Activated CD4-positive, alpha-beta T cell treated with anti-CD3 and anti-CD28 coated beads, Interleukin-2, amount 50 U/mL, for 4 hours (primary cell): ENCODE measurements at places on chromosomes 1 and 21.

DNA sequence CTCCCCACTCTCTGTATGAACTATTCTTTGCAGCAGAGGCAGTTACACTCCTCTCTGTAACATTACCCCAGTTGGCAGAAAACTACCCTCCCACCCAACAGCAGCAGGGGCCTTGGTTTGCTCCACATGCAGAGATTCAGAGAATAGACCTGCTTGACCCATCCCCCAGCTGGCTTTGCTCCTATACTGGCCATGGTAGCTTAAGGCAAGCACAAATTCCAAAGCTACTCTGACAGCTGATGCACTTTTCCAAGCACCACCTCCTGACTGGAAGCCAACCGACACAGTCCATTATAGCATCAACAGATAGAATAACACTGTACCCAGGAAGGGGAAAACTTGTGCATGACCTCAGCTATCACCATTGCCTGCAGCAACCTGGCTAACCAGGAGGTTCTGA is 846.5 kb upstream of the NCAM2 start:
- DNase-seq = no peak

- DNase-seq = no peak
Observed at GRCh38 chr1:217133958-217134856, 411.0 kb upstream of the ESRRG start.

GRCh38 chr1:147053269-147053668 is 115.1 kb downstream of the NBPF12 start:
- DNase-seq = no peak

GRCh38 chr1:180971273-180971997 is 51.2 kb downstream of the STX6 start:
- no peak for DNase-seq
